ENCODE measurements at places on chromosomes 2 and 18.

DNA sequence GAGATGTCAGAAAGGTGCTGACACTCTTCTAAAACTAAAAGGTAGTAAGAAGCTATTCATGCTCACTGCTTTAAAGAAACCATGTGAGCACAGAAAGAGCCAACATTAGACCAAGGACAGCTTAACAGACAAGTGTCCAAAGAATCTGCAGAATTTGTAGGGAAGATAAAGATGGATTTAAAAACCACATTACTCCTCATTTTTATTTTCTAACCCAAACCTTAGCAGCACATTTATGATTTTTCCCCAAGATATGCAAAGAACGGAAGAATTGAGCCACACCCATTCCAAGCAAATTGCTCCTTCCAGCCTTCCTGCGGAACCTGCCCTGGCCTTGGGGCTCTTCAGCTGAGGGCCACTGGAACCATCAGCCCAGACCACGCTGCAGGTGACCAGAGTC, 26.9 kb downstream of the MBP start:
- DNase-seq = no peak

GRCh38 chr2:41935825-41936224, 112.0 kb upstream of the PKDCC start:
- DNase-seq = no peak

GRCh38 chr2:202508686-202509085, 126.1 kb upstream of the FAM117B start:
- no peak for DNase-seq

DNA sequence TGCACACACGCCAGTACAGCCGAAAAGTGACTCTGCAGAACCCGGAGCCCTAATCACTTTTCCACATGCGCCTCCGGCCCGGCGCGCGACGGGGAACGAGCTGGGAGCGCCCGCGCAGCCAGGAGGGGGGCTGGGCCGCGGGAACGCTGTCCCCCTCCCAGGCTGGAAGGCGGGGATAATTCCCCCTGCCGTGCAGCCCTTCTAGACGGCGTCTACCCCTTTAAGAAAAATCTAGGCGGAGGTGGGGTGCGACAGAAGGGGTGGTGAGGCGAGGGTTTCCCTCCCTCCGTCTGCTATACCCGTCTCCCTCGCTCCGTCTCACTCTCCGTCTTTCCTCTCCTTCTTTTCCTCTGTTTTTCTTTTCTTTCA, 2.4 kb downstream of the CYP26B1 start:
- DNase-seq = peak; percentile 89

GRCh38 chr2:16257322-16258028, 317.1 kb downstream of the MYCN start:
- no peak for DNase-seq

DNA sequence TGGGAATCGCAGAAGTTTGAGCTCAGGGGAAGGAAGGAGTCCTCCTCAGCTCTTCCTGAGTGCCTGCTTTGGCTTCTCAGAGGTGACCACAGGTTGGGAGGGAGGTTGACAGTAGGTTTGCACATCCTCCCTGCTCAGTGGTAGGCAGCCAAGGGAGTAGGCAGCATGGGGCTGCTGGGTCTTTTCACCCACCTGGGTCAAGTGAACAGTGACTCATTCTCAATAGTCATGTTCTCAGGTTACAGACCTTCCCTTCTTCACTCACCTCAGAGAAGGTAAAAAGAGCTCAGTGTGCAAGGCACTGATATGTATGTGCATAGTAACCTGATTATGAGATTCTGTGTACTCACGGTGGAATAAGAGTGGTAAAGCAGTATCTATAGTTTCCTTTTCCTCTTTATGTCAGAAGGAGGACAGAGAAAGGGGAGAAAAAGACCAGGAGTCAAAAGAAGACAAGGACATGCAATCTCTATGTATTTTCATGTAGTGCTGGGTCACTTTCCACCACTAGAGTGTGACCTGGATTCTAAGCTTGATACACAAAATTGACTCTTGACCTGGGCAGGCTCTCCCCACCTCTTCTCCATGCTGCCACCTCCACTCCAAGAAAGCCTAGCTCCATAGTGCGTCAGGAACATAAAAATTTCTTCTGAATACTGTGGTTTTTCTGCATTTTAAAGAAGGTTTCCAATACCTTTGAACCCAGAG, 36.5 kb upstream of the ASNSD1 start:
- DNase-seq = no peak

DNA sequence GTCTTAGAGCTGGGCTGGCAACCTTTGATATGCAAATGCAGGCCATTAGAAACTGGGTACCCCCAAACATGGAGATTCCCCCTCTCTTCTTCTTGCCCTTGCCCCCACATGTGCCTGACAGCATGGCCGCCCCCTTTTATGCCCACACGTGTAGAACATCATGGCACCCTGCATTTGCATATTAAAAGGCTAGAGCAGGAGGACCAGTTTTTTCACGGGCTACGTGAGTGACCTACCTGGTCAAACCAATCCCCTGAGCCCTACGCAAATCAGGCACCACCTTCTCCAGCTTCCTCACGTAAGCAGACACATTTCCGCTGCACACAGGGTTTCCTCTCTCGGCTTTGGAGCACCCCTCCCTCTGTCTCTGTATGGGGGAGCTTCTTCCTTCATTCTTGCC, 110.9 kb upstream of the COPS8 start:
- DNase-seq = no peak

- peak; percentile 98 for DNase-seq
Observed at GRCh38 chr2:241686650-241687425, at the start of gene DTYMK. DTYMK (minus strand) TSS chr2:241686815; CDS start chr2:241686783, 32 bp downstream.

DNA sequence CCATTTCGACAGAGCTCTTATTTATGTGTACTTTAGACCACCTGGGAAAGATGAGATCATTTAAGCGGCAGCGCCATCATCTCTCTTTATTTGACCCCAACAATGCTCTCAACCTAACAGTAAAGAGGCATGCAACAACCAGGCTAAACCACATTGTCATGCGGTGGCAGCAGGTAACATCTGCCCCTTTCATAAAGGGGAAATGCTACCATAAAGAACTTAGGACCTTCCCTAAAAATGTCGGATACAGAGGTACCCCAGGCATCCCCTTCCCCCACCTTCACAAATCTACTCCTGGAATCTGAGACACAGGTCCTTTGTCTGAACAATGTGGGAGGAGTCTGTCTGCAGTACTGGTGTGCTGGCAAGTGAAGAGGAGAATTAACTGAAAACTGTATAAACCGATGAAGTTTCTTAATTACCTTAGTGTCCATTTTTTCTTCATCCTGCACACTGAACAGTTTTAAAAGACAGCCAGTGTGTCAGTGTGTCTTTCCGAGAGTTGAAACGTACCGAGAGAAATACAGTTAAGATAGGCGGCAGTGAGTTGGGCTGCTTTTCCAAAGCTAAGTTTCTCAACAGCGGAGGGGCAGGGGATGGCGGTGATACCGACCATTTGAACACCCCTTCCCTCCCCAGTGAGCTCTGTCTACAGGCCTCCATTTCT, 1.9 kb downstream of the MEX3C start:
- DNase-seq = peak; percentile 51

- DNase-seq = no peak
Observed at GRCh38 chr2:217074576-217075255, 214.9 kb upstream of the TNP1 start.

- no peak for DNase-seq
Observed at GRCh38 chr2:30382162-30382783, 64.8 kb upstream of the LCLAT1 start.

GRCh38 chr18:60568220-60568619, 195.6 kb upstream of the MC4R start:
- DNase-seq = no peak

- DNase-seq = peak; percentile 9
Observed at GRCh38 chr2:27237341-27237945, 20.3 kb downstream of the CAD start.

DNA sequence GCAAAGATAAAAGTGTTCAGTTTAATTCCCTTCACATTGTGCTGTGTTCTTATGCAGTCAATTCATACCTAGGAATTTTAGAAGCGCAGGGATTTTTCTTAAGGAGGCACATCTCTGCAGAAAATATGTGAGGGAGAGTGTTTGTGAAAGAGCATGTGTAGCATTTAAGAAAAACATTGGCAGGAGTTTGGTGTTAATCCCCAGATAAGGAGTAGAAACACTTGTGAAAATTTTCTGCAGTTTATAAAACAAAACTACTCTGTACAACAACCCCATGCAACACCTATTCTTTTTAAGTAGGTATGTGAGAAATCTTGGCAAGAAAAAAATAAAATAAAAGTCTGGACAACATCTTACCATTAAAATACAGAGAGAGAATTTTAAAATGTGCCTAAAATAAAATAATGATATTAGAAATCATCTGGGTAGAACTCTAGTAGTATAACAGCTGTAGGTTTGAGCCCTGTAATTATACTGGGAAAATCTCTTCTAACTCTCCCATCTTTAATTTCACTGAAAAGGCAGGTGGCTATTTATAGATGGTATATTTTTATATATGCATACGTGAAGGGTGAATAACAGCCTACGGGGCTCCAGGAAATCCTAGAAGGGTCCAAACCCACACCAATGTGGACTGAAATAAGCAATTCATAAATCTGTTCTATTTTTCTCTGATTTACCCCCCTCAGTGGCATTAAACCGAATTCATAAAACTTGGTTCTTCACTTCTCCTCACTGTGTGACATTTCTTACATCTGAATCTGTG, 6.6 kb downstream of the FZD7 start:
- no peak for DNase-seq

GRCh38 chr2:1052771-1053191, 102.1 kb downstream of the SNTG2 start:
- no peak for DNase-seq

DNA sequence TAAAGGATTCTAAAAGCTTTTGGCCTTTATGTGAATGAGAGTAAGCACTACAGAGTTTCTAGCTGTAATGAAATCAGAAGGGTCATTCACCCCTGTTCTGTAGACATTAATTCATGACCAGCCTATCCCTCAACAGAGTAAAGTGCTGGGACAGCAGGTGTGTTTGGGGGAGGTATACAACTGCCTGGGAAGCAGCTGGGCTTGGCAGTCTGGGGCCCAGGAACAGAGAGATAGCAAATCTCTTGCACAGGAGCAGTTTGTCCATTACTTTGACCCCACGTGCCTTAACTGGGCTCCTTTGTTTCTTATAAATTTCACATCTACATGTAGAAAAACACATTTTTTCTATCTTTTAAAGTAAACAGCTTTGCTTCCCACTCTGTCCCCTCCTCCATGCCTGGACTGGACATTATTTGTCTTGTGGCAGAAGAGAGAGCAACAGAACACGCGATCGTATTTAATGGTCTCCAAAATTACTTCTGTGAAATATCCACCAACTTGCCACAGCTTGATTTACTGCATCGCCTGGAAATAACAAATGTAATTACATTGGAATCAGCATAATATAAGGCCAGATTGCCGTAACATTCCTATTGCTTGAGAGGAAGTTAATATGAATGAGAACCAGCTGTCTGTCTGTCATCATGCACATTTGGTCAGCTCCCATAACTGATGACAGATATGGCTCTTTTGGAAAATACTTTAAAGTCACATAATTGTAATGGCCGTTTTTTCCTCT, 263.8 kb downstream of the RBM43 start:
- peak; percentile 24 for DNase-seq

DNA sequence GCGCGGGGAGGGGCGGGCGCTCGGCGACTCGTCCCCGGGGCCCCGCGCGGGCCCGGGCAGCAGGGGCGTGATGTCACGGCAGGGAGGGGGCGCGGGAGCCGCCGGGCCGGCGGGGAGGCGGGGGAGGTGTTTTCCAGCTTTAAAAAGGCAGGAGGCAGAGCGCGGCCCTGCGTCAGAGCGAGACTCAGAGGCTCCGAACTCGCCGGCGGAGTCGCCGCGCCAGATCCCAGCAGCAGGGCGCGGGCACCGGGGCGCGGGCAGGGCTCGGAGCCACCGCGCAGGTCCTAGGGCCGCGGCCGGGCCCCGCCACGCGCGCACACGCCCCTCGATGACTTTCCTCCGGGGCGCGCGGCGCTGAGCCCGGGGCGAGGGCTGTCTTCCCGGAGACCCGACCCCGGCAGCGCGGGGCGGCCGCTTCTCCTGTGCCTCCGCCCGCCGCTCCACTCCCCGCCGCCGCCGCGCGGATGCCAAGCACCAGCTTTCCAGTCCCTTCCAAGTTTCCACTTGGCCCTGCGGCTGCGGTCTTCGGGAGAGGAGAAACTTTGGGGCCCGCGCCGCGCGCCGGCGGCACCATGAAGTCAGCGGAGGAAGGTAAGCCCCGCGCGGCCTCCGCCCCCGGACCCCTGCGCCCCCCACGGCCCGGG, at the start of gene NFATC1:
Gene NFATC1, plus strand, starts transcription at position 170 of the 644 bp plus-strand sequence. Its CDS starts 295 bp downstream, at position 465.
- DNase-seq = peak; percentile 93

DNA sequence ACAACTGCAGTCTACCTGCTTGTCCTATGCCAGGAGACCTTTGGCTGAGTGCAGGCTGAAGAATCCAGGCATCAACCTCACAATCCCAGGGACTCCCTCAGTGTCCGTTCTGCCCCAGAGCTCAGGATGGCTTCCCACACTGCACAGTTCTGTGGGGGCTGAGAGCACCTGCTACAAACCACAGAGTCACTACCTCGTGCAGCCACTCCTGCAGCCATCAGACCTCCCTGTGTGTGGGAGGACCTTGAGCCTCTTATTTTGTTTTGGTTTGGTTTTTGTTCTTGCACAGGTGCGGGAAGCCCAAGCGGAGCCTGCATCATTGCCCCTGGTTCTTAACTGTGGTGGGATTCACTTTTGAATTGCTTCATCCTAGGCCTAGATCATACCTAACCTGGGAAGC, 31.0 kb downstream of the NAT8 start:
- no peak for DNase-seq

- DNase-seq = no peak
Observed at GRCh38 chr18:23177433-23178072, 42.3 kb downstream of the CABLES1 start.

- no peak for DNase-seq
Observed at GRCh38 chr2:233919938-233920337, 2.8 kb downstream of the TRPM8 start.

- peak; percentile 4 for DNase-seq
Observed at GRCh38 chr2:237492137-237492890, 5.3 kb downstream of the MLPH start.

DNA sequence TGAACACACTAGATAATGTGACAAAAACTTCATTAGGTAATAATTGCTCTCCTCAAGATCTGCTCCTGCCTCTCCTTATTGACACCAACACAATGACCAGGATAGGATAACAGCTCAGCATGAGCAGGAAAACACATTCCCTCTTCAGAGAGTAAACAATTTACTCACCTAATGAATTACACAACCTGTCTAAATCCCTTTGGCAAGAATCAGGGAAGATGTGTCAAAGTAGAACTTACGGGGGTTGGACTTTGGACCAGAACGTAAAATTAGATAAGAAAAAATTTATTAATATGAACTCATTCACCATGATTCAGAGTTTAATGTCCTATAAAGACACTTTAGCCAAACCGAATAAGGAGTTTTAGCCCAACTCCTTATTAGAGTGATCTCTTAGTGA, 512.2 kb downstream of the SATB2 start:
- no peak for DNase-seq

GRCh38 chr2:4635289-4635688, 931.9 kb downstream of the DCDC2C start:
- no peak for DNase-seq

- DNase-seq = no peak
Observed at GRCh38 chr2:28358668-28359201, 33.9 kb upstream of the FOSL2 start.
